Stimulated activated naive CD8-positive, alpha-beta T cell treated with anti-CD3 and anti-CD28 coated beads, Interleukin-15, amount 100 ng/mL, for 72 hours (primary cell): ENCODE measurements at places on chromosomes 7 and 10.

- no peak for DNase-seq
Observed at GRCh38 chr10:59825932-59826331, 72.7 kb upstream of the MRLN start.

GRCh38 chr10:93178226-93178625 lies 104.5 kb downstream of the CYP26A1 start:
- no peak for DNase-seq

- no peak for DNase-seq
Observed at GRCh38 chr10:114686013-114686412, 27.9 kb upstream of the ABLIM1 start.

DNA sequence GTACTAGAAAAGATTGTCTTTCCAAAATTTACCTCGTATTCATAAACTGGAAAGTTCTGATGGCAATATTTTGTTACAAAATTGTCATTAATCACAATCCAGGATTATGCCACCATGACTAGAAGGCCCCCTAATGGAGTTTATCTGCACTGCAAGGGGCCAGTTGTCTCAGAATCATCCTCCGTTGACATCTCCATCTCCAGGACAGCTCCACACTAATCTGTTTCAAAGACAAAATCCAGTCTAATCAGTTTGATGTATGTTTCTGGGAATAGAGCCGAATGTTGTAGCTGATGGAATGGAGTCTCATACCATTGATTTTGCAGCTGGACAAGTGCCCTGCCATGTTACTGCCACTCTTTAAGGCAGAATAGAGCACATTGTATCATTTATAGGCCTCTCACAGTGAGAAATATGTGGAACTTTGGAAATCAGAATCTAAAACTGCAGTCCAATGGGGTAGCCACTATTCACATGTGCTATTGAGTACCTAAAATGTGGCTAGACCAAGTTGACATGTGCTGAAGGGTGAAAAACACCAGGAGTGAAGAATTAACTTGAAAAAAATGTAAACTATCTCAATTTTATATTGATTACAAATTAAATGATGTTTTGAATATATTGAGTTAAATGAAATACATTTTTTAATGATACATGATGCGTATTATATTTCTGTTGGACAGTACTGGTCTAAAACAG lies 38.3 kb upstream of the TOMM7 start:
- peak; percentile 29 for DNase-seq

DNA sequence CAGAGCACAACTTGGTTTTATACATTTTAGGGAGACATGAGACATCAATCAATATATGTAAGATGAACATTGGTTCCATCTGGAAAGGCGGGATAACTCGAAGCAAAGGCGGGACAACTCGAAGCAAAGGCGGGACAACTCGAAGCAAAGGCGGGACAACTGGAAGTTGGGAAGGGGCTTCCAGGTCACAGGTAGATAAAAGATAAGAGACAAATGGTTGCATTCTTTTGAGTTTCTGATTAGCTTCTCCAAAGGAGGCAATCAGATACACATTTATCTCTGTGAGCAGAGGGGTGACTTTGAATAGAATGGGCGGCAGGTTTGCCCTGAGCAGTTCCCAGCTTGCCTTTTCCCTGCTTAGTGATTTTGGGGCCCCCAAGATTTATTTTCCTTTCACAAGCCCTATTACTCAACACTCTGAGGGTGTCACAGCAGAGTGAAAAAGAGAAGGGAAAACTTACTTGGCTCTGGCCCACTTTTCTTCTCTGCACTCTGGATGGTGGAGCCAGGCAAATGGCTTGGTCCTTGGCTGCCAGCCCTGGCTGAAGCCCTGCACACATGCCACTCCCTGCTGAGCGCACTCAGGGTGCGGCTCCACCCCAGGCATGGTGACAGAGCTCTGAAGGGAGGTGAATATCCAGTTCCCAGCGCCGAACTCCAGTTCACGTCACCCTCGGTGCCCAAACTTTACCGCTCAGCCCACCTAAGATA lies 46.7 kb downstream of the PARD3 start:
- no peak for DNase-seq

- no peak for DNase-seq
Observed at GRCh38 chr7:95440394-95441038, 5.7 kb upstream of the PON2 start.

DNA sequence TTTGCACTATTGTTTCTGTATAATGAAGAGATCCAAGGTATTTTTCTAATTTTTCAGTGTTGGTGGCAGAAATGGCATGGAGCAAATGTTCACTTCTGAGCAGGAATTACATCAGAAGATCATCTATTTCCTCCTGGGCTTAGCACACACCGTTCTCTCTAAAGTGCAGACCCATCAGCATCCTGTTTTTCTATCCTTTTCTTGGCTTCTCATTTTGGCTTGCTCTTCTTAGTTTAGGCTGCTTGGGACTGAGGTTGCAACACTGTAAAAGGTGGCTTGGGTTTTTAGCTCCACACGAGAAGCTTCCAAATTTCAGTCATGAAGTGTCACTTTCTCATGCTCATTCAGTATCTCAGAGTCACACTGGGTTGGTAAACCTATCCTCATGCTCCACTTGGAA lies 79.9 kb upstream of the SMIM30 start:
- DNase-seq: no peak

GRCh38 chr7:85750454-85750949 lies 563.6 kb upstream of the SEMA3D start:
- DNase-seq: no peak

- DNase-seq: no peak
Observed at GRCh38 chr7:88431882-88432281, 125.2 kb upstream of the STEAP4 start.

DNA sequence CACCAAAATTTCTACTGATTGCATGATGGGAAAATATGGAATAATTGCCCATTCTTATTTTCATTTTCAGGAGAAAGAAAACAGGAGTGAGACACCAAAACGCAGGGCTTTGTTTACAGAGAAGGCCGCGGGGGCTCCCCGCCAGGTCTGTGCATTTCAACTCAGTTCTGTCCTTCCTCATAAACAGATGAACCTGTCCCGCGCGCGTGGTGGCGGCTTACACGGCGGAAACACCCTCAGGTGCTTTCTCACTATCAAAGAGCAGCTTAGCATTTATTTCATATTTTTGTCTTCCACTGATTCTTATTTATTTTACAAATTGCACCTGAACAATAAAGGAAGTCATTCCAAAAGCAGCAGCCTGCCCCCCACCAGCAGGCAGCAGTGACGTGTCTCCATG lies 579.4 kb downstream of the PTPRN2 start:
- no peak for DNase-seq

- DNase-seq: no peak
Observed at GRCh38 chr7:25297278-25297677, 69.0 kb upstream of the NPVF start.

DNA sequence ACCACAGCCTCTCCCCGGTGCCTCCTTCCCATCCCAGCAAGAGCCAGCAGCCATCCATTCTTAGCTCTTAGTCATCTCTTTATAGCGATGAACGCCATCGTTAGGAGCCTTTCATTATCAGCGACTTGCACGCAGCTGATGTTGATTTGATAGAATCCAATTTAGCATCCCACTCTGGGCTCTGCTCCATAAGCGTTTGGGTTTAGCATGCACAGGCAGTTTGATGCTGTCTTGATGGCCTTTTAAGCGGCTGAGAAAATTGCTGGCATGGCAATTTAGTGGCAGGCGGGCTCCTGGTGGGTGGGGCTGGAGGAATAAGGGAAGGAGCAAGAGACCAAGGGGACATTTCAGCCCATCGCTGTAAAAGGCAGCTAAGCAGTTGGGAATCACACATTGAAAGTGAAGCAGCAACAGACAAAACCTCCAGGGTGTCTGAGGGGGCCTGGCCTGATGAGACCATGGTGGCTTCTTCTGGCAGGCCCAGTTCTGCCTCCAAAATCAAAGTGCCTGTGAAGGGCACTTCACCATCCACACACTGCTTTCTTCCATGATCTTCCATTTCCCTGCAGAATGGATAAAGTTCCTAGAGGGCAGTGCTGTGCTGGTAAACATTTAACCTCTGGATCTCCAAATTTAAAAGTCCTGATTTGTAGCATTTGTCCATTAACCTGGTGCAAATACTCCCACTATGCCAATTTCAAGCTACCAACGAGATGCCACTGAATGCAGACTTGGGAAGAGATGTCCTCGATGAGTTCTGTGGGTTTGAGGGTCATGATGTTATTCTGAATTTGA lies 107.8 kb upstream of the PLXNA4 start:
- DNase-seq: no peak

GRCh38 chr7:40711706-40712105 lies 576.9 kb downstream of the SUGCT start:
- DNase-seq: no peak

DNA sequence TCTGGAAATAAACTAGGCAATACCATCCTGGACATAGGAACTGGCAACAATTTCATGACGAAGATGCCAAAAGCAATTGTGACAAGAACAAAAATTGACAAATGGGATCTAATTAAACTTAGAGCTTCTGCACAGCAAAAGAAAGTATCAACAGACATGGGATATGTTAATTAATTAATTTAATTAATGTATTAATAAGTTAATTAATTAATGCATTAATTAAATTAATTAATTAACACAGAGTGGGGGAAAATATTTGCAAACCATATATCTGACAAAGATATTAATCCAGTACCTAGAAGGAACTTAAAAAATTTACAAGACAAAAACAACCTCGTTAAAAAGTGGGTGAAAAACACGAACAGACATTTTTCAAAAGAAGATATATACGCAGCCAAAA lies 83.6 kb downstream of the GCC1 start:
- DNase-seq: no peak

GRCh38 chr7:135217645-135218509 lies 6.6 kb upstream of the WDR91 start:
- no peak for DNase-seq
